ENCODE measurements at places on chromosomes 6 and 20. TPM values are rescaled to one million over a fixed set of nuclear protein-coding genes. Genes with fewer than 3 reads are reported as not detected.

- no peaks in the 10 kb centered on the region for H3K36me3 ChIP-seq
- H3K27ac ChIP-seq: no peak overlapping the region
- H3K4me3 ChIP-seq: no peak overlapping the region
- no peaks in the 10 kb centered on the region for H3K27me3 ChIP-seq
Observed at GRCh38 chr6:9514146-9514545, 900.7 kb downstream of the TFAP2A start.

DNA sequence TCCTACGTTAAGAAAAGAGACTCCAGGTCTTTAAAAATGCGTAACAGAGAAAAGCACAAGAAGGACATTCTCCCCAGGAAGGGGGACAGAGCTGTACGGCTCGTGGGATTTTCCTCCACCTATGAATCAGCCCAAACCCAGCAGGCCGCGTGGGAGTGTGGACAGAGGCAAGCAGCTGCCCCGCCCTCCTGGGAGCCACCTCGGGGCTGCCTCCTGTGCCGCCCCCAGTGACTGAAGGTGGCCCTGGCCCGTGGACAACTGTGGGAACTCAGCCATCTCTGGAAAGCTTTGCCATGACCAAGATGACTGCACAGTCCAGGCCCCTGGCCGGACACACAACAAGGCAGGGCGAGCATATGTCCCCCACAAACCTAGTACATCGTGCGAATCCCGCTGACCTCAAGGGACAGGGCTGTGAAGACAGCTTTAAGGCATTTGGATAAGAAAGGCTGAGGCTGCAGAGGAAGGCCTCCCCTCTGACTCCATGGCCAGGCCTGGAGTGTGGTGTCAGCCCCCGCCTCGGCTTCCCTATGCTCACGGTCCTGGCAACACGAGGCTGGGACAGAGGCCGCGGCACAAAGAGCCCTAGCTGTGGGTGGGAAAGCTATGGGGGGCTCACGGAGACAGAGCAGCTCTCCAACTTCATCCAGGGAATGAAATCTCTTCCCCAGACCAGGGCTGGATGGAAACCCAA is 26.9 kb downstream of the PXDC1 start:
- H3K36me3 ChIP-seq: no peaks in the 10 kb centered on the region
- H3K27ac ChIP-seq: no peak overlapping the region
- H3K4me3 ChIP-seq: no peak overlapping the region
- H3K27me3 ChIP-seq: no peaks in the 10 kb centered on the region
- no peaks in the 10 kb centered on the region for H3K4me1 ChIP-seq

GRCh38 chr6:128569732-128570679 is 49.6 kb upstream of the PTPRK start:
- H3K4me1 ChIP-seq: peaks cover 2% of the 10 kb centered on the region
- H3K36me3 ChIP-seq: peaks cover 2% of the 10 kb centered on the region
- no peak for DNase-seq
- H3K27me3 ChIP-seq: peaks cover 4% of the 10 kb centered on the region

GRCh38 chr20:56860413-56860812 is 231.3 kb downstream of the TFAP2C start:
- no peaks in the 10 kb centered on the region for H3K4me1 ChIP-seq
- no peak overlapping the region for H3K27ac ChIP-seq
- DNase-seq: no peak
- H3K27me3 ChIP-seq: peaks cover 23% of the 10 kb centered on the region
- H3K36me3 ChIP-seq: no peaks in the 10 kb centered on the region
- no peak overlapping the region for H3K4me3 ChIP-seq

GRCh38 chr6:150169609-150170008 is 26.8 kb downstream of the PPP1R14C start:
- H3K36me3 ChIP-seq: no peaks in the 10 kb centered on the region
- H3K4me3 ChIP-seq: no peak overlapping the region
- H3K27ac ChIP-seq: peak overlapping the region; percentile 43

GRCh38 chr6:151493161-151493803 is 535 bp upstream of the CCDC170 start:
- peak overlapping the region; percentile 14 for H3K4me3 ChIP-seq
- H3K27ac ChIP-seq: no peak overlapping the region
- no peak for DNase-seq

DNA sequence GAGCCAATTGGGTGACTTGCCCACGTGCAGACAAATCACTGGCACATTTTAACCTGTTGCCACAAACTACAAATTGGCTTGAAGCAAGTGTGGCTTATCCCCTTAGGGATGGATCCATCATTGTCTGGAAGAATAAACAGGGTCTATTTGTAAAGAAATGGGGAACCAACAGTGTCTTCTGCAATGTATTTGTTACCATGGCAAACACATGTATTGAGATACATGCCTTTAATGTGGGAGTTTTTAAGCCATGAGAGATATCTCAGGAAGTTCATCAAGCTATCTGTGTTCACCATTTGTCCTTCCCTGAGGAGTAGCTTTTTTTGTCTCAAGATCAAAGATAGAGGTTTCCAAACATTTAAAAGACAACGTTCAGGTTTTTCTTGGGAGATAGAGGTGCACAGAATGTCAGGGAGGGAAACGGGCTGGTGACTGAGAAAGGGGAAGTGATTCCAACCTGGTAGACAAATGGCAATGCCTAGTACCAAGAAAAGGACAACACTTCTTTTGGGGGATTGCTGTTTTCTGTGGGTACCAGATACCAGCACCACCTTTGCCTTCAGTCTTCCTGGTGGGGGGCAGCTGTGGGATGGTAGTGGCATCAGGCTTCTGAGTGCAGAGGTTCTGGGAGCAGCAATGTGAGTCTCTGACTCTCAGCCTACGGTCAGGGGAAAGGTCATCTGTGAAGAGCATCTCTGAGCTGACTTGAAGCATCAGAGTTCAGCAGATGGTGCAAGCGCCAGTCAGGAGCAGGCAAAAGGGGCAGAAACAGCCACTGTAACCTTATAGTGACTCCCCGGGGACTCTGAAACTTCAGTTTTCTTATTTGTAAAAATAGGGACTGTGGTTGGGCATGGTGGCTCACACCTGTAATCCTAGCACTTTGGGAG is 20.1 kb upstream of the BCAS1 start:
- peaks cover 2% of the 10 kb centered on the region for H3K4me1 ChIP-seq
- no peak for DNase-seq
- H3K36me3 ChIP-seq: no peaks in the 10 kb centered on the region
- H3K27me3 ChIP-seq: no peaks in the 10 kb centered on the region

DNA sequence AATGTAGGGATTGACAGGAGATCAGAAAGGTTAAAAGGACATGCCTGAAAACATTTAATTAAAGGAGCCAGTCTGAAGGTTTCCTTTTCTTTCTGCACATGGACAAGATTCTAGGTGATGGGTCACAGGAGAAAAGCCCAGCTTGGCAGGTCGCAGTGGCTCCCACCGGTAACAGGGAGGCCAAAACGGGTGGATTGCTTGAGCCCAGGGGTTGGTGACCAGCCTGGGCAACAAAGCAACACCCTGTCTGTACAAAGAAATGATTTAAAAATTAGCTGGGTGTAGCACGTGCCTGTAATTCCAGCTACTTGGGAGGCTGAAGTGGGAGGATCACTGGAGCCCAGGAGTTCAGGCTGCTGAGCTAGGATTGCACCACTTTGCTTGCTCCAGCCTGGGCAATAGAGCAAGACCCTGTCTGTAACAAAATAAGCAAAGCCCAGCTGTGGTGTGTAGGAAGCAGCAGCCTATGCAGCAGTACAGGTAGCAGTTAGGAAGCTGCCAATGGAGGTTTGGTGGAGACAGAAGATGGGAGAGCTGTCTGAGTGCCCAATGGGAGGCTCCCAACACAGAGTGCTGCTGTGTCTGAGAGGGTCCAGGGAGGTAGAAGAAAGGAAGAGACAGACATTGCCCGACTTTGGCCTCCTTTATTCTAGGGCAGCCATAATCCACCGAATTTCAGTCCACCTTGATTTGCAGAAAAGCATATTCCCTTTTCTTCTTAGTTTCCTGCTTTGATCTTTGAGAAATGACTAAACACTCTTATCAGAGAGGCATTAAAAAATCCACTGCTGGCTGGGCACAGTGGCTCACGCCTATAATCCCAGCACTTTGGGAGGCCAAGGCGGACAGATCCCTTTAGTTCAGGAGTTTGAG is 7.1 kb upstream of the AP5S1 start:
- H3K4me1 ChIP-seq: peaks cover 51% of the 10 kb centered on the region
- no peaks in the 10 kb centered on the region for H3K36me3 ChIP-seq
- no peaks in the 10 kb centered on the region for H3K27me3 ChIP-seq
- no peak for DNase-seq

DNA sequence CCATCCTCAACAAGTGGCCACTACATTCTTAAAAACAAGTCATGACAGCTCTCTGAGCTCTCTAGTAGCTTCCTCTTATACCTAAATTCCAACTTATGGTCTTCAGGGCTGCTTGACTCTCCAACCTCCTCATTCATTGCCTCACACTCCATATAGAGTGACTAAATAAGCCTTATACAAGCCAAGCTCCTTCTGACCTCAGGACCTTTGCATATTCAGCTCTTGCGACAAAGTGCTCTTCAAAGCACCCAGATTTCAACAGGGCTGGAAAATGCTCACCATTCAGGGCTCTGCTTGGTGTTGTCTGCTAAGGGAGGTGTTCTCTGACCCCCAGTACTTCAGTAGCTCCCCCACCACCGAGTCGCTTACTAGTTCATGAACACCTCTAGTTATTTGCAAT is 3.7 kb downstream of the TREML2 start:
- H3K27ac ChIP-seq: no peak overlapping the region
- peaks cover 50% of the 10 kb centered on the region for H3K4me1 ChIP-seq
- no peaks in the 10 kb centered on the region for H3K36me3 ChIP-seq
- no peak for DNase-seq
- H3K4me3 ChIP-seq: no peak overlapping the region

DNA sequence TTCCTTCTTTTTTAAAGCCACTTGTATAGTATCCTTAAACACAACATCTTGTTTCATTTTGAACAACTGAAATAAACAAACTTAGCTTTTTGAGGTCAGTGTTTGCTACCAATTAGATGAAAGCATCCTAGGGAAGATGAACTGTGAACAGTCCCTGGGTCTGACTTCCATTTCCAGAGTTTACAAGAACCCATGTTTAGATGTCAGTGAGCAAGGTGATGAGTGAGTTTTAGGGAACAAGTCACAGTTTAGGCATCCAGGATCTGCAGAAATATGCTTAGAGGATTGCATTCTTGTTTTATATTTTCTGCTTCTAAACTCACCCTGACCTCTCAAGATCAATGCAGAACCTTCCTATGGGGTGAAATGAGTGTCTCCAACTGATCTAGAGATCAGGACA is 3.0 kb downstream of the ZC2HC1B start:
- no peak overlapping the region for H3K27ac ChIP-seq
- H3K4me3 ChIP-seq: no peak overlapping the region
- H3K4me1 ChIP-seq: no peaks in the 10 kb centered on the region
- H3K36me3 ChIP-seq: peaks cover 35% of the 10 kb centered on the region

DNA sequence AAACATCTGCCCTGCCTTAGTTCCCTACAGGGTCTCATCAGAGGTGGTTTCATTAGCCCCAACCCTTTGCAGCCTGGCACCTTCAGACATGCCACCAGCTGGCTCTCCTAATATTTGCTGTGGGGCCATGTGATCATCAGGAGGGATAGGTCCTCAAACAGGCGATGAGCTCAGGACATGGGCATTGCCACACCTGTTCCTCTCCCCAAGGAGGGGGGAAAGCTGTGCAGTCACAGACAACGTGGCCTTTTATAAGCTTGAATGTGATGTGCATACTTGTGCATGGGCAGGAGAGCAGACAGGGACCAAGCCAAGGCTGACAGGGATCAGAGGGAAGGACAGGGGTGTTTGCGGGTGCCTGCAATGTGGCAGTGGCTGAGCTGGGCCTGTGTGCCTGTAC is 78.8 kb upstream of the ZNFX1 start:
- H3K27ac ChIP-seq: no peak overlapping the region
- no peaks in the 10 kb centered on the region for H3K36me3 ChIP-seq
- peaks cover 4% of the 10 kb centered on the region for H3K27me3 ChIP-seq
- DNase-seq: no peak
- H3K4me1 ChIP-seq: no peaks in the 10 kb centered on the region

- H3K4me1 ChIP-seq: peaks cover 52% of the 10 kb centered on the region
- no peak overlapping the region for H3K4me3 ChIP-seq
- DNase-seq: no peak
Observed at GRCh38 chr20:47328129-47328528, 28.4 kb downstream of the ZMYND8 start.

GRCh38 chr6:147227770-147228320 is 23.6 kb downstream of the STXBP5 start:
- no peak overlapping the region for H3K4me3 ChIP-seq
- no peak overlapping the region for H3K27ac ChIP-seq
- DNase-seq: no peak
- peaks cover 17% of the 10 kb centered on the region for H3K36me3 ChIP-seq

DNA sequence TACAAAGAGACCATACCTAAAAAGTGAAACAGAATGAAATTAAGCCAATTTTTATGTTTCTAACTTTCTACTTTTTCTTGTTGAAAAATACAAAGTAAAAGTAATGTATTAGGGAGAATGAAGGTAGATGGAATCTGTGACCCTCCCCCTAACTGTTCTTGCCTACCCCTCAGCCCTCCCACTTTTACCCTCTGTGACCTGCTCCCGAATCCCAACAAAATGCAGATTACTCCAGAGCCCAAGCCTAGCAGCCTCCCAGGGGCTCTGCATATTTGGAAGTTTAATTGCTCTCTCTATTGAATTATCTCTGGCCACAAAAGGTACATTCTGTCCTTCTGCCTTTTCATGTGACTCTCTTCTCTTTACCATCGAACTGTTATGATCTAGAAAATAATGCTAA is 201.5 kb downstream of the PKHD1 start:
- H3K4me3 ChIP-seq: no peak overlapping the region
- H3K27me3 ChIP-seq: no peaks in the 10 kb centered on the region
- no peak for DNase-seq
- no peaks in the 10 kb centered on the region for H3K36me3 ChIP-seq
- H3K4me1 ChIP-seq: no peaks in the 10 kb centered on the region

The FAM83D gene
- total RNA-seq: 11.8 TPM

The MOXD1 gene
- not detected for total RNA-seq
